EH (cell line): ENCODE measurements at places on chromosomes 7 and 10.

- no peak for DNase-seq
Measured at GRCh38 chr7:70489813-70490212, 642.1 kb upstream of the GALNT17 start.

GRCh38 chr7:31098642-31099360, 46.7 kb downstream of the ADCYAP1R1 start:
- DNase-seq, result no peak

GRCh38 chr7:1812509-1813393, 142.7 kb downstream of the ELFN1 start:
- no peak for DNase-seq

- DNase-seq, result peak; percentile 50
Measured at GRCh38 chr10:11610826-11611247, 613 bp downstream of the USP6NL start.

DNA sequence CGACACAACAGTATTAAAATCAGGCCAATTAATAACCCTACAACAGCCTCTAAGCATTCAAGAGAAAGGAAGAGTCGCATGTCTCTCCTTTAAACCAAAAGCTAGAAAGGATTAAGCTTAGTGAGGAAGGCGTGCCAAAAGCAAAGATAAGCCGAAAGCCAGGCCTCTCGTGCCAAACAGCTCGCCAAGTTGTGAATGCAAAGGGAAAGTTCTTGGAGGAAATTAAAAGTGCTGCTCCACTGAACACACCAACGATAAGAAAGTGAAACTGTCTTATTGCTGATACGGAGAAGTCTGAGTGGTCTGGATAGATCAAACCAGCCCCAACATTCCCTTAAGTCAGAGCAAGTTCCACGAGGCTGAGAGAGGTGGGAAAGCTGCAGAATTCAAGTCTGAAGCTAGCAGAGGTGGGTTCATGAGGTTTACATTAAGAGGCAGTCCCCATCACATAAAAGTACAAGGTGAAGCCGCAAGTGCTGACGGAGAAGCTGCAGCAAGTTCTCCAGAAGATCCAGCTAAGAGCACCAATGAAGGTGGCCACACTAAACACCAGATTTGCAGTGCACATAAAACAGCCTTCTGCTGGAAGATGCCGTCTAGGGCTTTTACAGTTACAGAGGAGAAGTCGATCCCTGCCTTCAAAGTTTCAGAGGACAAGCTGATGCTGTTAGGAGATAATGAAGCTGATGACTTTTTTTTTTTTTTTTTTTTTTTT, 194.8 kb downstream of the MAD1L1 start:
- peak; percentile 62 for DNase-seq

GRCh38 chr7:56115852-56116538, at the start of gene NUPR2:
Gene NUPR2, minus strand, starts transcription at chr7:56116417. Its CDS starts 103 bp downstream, at chr7:56116314.
- no peak for DNase-seq

DNA sequence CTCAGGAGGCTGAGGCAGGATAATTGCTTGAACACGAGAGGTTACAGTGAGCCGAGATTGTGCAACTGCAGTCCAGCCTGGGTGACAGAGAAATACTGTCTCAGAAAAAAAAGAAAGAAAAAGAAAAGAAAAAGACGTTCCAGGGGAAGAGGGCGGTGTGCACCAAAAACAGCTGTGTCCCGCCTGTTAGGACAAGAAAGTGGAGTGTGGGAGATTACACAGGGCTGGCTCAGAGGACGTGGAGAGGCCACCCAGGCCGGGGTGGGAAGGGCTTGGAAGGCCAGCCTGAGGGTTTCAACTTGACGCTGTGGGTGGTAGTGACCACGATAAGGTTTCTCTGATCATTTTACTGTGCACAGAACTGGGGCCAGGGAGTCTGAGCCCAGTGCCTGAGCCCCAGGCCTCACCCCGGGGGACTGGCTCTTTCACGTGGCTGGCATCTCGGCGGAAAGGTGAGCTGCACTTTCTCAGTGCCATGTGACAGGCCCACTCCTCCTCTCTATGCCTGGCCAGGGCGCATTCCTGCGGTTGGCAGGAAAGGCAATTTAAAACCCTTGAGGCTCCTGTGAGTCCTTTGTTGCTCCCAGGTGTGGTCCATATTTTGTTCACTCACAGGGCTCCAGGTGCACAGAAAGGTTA, 13.9 kb downstream of the RHBDD2 start:
- DNase-seq, result peak; percentile 27
